ENCODE measurements at places on chromosomes 3 and 15.
A peak's percentile ranks its signal among the peaks of the same experiment; 100 is the strongest.

DNA sequence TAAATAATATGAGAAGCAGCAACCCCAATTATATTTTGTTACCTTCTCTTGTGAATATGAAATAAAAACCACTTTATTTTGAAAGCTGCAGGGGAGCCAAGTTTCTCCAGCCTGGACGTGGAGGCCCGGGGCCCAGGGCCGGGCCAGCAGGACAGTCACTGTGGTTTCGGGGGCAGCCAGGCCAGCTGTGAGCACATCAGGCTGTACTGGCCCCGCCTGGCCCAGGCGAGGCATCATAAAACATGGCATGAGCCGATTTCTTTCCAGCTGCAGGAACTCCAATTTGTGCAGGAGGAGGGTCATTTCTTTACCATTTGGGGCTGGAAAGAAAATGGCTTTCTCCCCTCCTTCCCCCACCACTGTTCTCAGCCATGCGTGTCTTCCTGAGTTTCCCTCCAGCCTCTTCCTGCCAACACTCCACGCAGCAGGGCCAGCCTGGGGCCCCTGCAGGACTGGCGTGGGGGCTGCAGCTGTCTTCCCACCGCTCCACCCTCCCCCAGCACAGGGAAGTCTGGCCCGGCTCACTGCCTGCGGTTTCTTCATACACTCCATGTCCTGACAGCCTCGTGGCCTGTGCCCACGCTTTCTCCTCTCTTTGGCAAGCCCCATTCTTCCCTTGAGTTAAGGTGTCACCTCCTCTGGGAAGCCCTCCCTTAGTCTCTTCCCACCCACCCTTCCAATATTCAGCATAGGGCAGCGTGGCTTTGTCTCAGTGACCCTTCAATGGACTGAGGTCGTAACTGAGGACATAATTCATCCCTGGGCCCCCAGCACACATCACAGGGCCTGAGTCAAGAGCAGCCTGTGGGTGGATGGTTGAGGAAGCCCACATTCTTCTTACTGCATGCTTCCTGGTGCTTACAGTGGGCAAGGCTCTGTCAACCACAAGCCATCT lies 135.8 kb downstream of the CHSY1 start:
- no peak for DNase-seq

DNA sequence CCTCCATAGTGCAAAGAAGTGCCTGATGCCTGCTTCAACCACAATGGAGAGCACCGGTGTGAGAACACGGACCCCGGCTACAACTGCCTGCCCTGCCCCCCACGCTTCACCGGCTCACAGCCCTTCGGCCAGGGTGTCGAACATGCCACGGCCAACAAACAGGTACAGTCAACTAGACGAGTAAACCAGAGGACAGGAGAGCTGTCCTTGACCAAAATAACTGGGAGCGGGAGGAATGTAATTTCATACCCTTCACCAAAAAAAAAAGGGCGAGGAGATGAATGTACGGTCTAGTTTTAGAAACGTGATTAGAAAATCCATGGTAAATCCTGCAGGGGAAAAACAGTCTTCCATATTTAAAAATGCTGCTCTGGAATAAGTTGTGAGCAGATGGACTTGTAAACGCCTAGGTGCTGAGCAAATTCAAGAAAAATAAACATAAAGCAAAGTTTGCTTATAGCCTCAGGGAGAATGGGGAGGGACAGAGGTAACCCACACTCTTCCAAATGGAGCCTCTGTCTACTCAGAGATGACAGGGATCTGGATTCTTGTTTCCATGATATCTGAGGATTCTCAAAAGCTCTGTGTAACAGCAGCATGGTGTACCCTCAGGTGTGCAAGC lies 8.4 kb downstream of the THBS1 start:
- no peak for DNase-seq

DNA sequence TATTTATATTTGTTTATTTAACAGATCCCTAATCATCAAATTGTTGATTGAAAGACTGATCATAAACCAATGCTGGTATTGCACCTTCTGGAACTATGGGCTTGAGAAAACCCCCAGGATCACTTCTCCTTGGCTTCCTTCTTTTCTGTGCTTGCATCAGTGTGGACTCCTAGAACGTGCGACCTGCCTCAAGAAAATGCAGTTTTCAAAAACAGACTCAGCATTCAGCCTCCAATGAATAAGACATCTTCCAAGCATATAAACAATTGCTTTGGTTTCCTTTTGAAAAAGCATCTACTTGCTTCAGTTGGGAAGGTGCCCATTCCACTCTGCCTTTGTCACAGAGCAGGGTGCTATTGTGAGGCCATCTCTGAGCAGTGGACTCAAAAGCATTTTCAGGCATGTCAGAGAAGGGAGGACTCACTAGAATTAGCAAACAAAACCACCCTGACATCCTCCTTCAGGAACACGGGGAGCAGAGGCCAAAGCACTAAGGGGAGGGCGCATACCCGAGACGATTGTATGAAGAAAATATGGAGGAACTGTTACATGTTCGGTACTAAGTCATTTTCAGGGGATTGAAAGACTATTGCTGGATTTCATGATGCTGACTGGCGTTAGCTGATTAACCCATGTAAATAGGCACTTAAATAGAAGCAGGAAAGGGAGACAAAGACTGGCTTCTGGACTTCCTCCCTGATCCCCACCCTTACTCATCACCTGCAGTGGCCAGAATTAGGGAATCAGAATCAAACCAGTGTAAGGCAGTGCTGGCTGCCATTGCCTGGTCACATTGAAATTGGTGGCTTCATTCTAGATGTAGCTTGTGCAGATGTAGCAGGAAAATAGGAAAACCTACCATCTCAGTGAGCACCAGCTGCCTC lies 14.7 kb downstream of the THBS1 start:
- no peak for DNase-seq

- DNase-seq: no peak
Observed at GRCh38 chr3:38131621-38132369, 5.1 kb downstream of the ACAA1 start.

DNA sequence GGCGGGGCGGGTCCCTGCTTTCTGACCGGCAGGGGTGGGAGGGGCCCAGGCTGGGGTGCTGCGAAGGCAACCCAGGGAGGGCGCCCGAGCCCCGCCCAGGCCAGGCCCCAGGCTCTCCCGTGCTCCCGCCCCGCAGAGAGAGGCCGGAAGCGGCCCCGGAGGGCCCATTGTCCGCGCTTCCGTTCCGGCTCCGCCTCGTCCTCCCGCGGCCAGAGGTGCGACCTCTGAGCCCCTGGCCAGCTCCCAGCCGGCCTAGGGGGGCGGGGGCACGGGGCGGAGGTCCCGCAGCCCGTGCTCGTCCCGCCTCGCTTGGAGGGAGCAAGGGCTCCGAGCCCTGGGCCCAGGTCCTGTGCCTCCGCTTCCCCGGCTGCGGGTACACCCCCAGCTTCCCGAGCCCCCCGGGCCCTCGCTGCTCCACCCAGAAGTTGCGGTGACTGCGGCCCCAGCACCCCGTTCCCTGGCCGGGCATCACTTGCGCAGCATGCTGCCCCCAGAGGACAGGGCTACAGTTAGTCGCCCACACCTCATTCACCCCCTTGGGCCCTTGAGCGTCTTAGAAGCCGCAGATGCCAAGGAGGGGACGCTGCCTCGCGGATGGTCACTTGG lies 20.4 kb upstream of the PLXND1 start:
- DNase-seq: peak; percentile 56

DNA sequence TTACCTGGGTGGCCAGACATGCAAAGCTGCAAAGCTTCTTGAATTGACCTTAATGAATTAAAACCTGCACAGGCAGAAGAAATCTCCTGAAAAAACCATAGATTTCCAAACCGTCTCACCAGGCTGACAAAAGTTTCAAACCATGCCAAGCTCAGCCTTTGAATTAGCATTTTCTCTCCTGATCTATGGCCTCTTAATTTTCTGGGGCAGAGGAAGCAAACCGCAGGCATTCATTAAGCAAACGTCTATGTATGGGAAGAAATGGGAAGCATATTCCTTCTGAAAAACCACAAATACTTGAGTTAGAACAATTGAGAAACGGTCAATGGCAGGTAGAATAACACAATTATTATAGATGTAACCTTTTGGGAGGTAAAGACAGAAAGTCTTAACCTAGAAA lies 500.2 kb upstream of the NR2F2 start:
- no peak for DNase-seq

DNA sequence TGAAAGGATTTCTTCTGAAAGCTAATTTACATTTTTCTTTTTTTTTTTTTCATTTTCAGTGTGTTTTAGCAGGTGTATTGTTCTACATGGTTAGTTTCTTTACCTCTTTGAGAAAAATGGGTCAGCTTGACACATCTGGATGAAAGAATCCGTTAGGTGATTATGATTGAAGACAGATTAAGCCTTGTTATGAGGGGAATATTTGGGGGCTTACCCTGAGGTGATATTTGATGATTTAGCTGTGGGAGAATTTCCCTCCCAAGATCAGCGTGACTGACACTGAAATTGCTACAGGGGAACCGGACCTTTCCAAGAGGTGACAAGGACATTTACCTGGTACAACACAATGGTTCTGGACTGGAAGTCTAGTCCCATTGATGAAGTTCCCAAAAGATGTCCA lies 147.5 kb downstream of the NFKBIZ start:
- no peak for DNase-seq

GRCh38 chr3:188152660-188153436 lies 1.1 kb upstream of the LPP start:
- DNase-seq: peak; percentile 62

DNA sequence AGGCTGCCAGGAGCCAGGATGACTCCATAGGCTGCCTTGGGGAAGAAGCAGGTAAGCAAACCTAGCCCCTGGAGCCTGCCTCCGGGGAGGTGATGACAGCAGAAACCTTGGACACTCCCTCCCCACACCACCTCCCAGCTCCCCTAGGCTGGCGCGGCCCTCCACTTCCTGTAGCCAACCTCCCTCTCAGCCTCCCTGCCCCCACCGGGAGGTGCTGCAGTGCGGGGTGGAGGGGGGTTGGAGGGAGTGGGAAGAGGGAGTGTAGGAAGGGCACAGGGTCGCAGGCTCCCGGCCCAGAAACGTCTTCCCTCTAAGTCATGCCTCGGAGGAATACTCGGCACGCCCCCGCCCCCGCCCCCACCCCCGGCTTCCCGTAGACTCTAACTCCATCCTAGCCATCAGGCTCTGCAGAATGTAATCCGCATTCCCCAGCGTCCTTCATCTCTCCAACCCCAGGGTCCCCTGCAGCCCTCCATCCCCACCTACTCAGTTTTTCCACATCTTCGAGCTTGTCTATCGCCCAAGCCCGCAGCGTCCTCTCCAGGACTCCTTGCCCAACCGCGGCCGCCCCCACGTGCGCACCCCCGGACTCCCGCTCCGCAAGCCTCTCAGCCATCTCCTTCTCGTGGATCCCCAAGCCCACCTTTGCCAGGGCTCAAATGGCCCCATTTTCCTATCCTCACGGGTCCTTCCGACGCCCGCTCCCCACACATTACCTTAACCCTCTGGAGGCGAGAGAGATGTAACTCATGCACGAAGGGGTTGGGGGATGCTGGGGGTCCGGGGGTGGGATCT lies 528 bp downstream of the LPCAT4 start:
- peak; percentile 46 for DNase-seq

- DNase-seq: peak; percentile 48
Observed at GRCh38 chr15:81480645-81481053, 106.6 kb upstream of the TMC3 start.

GRCh38 chr15:38050529-38051448 lies 116.3 kb downstream of the TMCO5A start:
- no peak for DNase-seq

DNA sequence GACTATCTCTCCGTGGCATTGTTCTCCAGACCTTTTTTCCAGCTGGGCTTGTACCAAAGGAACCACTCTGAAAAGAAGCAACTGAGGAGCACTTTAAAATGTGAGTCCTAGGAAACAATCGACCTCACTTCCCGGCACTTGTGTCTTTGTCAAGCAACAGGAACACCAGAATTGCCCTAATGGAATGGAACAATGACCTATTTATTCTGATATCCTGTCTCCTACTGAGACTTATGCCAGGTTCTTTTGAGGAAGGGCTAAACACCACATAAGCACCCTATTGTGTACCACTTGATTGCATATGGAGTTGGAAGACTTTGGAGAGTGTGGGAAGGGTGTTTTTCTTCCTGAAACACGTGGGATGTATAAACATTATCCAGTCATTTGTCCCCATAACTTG lies 56.8 kb upstream of the TGFBR2 start:
- DNase-seq: no peak

- DNase-seq: no peak
Observed at GRCh38 chr15:25682340-25682739, 180.8 kb downstream of the ATP10A start.

DNA sequence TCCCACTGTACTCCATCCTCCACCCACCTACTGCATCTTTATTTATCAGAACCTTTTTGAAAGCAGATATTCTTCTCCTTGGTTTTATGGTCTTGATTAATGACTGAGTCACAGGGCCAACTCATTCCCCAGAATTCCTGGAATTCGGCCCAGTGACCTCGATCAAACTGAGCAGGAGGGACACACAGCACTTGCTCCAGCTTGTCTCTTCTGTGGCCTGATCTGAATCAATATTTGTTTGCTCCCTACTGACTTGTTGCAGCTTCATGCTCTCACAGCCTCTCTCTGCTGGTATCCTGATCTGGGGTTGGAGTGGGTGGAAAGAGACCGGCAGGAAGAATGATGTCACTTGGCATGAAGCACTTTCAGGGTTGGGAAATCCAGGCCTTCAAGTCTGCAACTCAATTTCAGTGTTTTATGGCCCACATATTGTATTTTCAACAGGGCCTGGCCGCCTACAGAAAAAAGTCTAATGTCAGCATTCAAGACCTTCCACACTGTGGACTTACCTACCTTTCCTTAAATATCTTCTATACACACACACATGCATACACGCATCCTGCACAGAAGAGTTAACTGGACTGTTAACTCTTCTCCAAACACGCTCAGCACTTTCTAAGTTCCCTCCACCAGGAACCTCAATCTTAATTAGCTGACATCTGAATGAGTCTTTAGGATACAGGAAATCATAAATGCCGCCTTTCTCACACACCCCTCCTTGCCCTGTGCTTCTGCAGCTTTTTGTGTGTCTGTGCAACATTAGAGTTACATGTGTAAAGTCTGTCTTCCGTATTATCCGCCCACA lies 4.6 kb downstream of the ANXA2 start:
- peak; percentile 28 for DNase-seq

GRCh38 chr3:64901522-64901885 lies 213.7 kb upstream of the ADAMTS9 start:
- no peak for DNase-seq

GRCh38 chr15:64197425-64197824 lies 34.6 kb upstream of the PPIB start:
- DNase-seq: no peak

- DNase-seq: no peak
Observed at GRCh38 chr3:161070980-161071663, 34.0 kb downstream of the B3GALNT1 start.

Data from NCI-H1417 (cell line).